Karpas-422 (cell line): ENCODE measurements at places on chromosomes 11 and 22.

DNA sequence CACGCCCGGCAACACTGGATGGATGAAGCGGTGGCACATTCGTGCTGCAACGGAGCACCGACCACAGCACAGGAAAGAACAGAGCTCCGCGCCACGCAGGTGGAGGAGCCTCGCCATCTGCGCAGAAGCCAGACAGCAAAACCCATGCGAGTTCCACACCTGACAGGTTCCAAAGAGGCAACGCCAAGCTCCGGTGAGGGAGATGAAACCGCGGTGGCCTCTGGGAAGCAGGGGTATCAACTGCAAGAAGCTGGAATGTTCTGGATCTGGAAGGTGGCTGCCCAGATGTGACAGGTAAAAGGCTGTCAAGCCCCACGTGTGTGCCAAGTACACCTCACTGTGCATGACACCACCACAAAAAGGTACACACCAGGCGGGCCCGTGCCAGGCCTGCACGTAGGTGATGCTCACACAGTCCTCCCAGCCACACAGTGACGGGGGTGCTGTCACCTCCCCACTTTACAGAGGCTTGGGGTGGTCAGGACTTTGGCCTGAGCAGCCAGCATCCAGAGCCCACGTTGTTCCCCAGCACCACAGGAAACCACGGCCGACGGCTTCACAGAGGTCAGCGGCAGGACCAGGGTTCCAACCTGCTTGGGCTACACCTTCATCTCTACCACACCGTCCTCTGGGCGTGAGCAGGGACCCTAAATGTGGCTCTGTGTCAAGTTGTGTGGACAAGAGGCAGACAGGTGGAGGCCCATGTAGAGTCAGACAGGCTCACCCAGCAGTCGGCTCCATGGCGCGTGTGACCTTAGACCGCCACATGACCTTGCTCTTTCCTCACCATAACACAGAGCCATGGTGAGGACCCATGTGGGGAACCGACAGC, 19.7 kb upstream of the EFCAB6 start:
- DNase-seq: no peak

DNA sequence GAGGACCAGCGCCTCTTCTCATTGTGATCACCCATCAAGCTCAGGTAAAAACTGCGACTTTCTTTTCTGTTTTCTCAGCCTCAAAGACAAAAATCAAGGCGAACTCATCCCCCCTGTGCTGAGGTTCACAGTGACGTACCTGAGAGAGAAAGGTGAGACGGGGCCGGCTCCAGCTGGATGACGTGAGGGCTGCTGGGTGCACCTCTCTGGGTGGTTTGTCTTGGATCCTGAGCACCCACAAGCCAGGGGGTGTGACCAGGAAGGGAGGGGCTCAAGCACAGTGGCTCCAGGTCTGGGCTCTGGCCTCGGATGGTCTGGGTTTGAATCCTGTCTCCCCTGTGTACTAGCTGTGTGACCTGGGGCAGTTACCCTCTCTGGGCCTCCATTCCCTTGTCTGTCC, 92.8 kb downstream of the ARHGAP8 start:
- no peak for DNase-seq

DNA sequence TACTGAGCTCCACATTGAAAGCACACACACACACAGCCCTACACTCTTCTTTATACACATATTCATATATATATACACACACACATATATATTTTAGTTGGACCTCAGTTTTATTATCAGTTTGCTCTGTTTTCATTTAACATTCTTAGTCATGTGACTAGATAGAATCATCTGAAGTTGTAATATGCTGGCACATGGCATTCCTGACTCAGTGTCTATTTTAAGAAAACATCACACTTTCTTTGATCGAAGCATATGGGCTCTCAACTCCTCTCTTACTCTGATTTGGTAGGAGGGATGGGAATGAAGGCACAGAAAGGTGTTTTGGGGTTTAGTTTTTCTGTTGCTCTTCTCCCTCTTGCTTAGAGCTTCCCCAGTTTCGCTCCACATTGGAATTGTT, 24.8 kb downstream of the AMOTL1 start:
- DNase-seq: no peak

- no peak for DNase-seq
Measured at GRCh38 chr11:122310766-122311165, 194.8 kb upstream of the BLID start.
